ENCODE measurements at places on chromosomes 4 and X.

DNA sequence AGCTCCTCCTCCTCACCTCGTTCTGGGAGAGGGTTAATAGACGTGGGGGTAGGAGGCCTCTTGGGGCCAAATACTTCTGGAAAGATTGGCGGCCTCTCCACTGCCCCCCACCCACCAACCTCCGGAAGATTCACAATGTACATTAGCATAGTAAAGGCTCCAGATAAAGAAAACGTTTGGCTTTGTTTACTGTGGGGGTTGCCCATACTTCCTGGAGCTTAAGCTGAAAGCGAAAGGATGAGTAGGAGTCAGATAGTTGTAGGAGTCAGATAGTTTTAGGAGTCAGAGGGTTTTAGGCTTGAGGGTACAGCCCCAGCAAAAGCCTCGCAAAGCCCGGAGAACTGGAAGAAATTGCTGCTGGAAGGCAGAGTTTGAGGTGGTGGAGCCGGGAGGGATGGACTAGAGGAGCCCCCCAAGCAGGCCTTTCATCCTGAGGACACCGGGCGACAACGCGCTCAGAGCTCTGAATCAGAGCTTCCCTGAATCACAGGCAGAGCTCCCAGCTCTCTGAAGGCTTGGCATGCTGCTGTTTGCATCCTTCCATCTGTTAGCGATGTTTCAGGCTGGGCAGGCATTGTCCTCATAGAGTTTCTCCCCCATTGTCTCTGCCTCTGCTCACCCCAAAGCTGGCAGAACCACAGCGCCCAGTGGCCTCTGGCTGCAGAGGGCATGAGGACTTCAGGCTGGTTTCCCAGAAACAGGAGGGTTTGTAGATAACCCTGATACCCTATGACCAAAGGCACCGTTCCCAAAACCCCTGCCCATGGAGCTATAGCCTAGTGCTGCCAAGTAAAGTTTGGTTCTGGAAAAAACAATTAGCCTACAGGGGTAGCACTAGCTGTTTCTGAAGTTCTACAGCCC is 280.7 kb downstream of the BCOR start:
- DNase-seq: no peak

- DNase-seq: no peak
These were observed 176.0 kb downstream of the ARHGAP24 start for GRCh38 chr4:85650908-85651307.

DNA sequence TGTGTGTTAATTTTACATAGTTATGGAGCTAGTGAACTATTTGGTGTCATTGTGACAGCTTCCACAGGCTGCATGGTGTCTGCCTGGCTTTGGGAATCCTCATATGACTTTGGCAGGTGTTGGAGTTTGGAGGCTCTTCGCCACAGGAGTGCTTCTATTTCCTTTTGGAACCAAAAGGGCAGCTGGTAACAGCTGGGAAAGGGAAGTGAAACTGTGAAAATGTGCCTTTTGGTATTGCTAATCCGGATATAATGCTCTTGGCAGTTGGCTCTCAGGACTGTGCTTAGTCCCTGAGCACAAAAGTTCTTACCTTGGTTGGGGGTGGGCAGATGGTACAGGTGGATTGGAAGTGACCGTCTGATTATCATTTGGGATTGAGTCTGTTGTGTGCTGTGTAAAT is 18.1 kb downstream of the OFD1 start:
- DNase-seq: no peak

DNA sequence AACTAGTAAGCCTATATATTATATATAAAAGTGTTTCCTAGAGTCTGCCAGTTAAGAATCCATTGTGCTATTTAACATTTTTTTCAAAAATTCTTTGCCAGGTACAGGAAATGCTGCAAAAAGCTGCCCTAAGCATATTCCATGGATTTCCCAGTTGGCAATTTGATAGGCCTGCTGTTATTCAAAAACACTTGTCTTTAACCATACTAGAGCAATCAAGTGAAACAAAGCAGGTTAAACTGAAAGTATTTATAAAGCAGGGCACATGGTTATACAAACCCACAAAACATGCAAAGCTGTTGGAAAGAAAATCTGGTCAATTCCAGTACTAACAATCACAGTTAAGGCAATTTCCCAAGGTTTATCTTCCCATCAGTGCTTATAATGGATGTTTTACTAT is 159.9 kb downstream of the UNC5C start:
- DNase-seq: no peak

DNA sequence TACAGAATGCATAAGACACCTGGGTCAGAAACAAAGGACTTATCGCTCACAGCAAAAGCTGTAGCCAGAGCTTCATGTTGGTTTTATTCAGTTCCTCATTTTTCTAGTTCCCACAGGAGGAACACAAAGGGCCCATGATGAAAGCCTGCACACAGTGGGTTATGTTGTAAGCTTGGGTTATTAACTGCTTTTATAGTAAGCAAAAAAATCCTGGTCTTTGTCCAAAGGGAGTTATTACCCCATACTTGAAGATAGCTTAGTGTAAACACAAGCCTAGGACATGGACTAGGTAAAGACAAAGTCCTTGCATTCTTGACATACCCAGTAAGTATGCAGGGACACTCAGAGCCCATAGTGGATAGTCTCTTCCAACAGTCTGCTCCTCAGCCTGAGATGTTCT is 11.7 kb downstream of the BBS12 start:
- no peak for DNase-seq

DNA sequence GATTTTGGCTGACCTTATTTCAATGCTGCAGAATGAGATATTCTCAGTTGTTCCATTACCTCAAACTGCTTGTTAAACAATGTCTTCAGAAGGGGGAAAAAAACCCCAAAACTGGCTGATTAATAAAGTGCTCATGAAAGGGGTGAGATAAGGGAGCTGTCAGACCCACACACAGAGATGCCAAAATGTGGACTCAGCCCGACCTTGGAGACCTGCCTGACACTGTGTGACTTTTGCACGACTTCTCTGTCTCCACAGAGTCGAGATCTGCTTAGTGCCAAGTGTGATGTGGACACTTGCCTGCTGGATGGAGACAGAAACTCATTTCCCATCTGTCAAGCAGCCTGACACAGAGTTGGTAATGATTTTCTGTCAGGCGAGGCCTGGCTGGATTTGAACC is 31.5 kb downstream of the REELD1 start:
- no peak for DNase-seq

GRCh38 chr4:160142579-160142978 is 1039.7 kb downstream of the RAPGEF2 start:
- no peak for DNase-seq

GRCh38 chr4:145034727-145035211 is 63.2 kb downstream of the ANAPC10 start:
- no peak for DNase-seq

GRCh38 chrX:65578346-65578745 is 43.8 kb upstream of the LAS1L start:
- no peak for DNase-seq

DNA sequence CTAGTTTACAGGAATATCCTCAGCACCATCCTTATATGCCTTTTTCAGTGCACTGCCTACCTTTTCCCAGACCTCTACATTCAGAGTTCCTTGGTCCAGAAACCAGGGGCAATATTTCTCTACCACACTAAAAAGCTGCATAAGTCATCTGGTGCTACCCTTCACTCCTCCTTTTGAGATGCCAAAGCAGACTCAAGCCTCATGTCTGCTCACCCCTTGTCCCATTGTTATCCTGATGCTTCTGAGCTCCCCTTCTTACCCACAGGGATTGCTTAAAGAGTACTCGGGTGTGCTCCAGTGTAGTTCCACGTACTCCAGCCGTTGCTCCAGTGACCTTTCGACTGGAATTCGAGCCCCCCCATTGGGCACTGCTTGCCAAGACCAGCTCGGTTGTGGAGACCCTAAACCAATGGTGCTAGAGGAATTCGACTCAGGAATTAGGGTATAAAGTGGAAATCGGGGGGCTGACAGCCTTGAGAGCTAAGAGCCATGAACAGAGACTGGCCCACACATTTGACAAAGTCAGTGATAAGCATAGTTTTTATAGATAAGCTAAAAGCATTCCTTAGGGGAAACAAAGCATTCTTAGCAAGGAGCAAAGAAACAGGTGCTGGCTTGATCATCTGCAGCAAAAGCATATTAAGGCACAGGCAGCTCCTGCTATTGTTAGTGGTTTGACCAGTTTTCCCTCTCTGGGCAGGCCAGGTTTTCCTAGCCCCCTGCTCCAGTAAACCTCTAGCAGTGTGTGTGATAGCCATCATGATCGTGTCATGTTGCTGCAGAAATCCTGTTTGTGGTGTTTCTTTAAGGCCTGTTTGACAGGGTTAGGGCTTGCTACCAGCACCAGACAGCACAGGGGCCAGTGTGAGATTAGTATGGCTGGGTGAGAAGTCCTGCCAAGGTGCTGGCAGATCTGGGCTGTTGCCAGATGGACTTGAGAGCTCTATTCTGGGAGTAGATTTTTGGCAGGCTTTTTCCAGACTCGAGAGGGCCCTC is 57.5 kb upstream of the WDR1 start:
- DNase-seq: no peak

- no peak for DNase-seq
These were observed 9.6 kb upstream of the IL13RA1 start for GRCh38 chrX:118717678-118718391.

GRCh38 chr4:151797131-151797530 is 36.3 kb upstream of the GATB start:
- DNase-seq: no peak

- no peak for DNase-seq
These were observed 26.4 kb downstream of the ANAPC10 start for GRCh38 chr4:145071560-145071959.

GRCh38 chr4:128570387-128570975 is 239.0 kb upstream of the JADE1 start:
- DNase-seq: no peak

DNA sequence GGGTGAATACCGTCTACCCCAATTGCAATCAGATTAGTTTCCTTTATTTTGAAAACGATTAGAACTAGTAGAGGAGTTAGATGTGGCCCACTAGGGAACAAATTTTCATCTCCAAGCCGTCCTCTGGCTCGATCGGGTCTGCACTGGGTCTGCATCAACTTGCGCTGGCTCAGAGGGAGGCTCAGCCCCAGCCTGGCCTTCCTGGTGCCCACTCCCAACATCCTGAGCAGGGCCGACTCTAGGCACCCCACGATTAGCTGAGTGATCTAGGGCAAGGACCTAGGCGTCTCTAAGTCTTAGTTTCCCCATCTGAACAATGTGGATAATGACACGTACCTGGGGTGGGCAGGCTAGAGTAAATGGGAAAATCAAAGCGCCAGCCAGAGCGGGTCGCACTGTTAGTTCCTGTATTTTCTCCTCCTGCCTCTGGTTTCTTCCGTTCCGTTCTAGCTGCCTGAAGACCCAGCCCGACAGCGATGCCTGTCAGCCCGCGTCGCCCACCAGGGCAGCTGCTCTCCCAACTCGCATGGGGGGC is 7.7 kb upstream of the HAND2 start:
- DNase-seq: no peak

DNA sequence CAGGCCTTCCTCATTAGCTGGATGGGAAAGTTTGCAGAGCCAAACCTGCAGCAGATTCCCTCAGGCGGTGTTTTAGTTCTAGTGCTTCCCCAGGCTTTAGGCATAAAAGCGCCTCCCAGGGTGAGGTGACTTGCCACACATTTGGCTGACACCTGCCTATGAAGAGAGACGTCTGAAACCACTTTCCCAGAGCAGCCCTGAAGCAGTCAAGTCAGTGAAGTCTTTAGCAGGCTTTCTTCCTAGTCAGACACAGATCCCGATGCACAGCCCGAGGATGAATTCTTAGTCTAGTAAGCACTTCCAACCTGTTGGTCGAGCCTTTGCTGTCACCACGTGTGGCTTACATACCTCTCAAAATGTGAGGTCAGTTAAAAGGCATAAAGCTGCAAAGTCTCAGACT is 484.1 kb downstream of the SMARCA1 start:
- DNase-seq: no peak

GRCh38 chrX:129540722-129541184 is 694 bp downstream of the OCRL start:
- no peak for DNase-seq

DNA sequence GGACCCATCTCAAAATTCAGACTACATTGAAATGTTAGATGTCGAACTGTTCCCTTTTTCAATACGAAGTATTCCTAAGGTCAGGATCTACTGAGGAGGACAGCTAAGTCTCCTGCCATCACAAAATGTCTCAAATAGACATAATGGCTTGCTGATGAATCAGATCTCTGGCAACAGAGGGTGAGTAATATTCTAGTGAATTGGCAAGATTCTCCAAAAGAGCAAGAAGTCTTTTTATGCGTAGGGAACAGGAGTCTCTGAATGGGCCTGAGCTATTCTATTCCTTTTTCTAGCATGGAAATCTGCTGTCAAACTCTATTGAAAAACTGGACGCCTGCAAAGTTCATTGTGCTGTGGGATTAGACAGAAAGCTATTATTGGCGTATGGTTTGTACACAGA is 145.4 kb downstream of the FNIP2 start:
- DNase-seq: no peak

DNA sequence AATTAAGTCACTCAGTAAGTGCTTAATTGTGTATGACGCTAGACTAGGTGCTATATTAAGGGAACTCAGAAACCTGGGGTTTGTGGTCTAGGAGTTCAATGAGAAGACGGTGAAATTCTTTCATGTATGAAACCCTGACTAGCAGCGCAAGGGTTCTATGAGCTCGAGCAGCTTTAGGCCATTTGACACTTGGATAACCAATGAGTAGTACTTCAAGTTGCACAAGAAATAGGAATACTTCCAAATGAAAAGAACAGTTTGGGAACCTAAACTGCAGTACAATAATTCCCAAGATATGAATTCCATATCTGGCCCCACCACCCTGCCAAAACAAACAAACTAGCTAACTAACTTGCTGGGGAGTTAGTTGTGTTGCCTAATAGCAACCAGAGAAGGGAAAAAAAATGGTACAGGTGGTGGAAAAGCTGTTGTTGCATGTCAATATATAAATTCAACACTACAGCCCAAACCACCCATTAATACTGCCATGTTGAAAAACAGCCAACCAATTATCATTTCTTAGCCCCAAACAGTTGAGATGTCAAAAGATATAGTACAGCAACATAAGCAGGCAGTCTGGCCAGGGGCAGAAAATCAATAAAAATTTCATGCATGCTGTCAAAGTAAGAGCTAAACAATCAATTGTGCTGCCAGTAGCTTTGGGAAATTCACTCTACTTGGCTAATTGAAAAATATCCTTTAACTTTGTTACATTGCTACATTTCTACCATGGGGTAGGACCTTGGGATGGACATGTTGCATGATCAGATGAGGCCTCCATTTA is 54.6 kb upstream of the MCF2 start:
- DNase-seq: no peak

DNA sequence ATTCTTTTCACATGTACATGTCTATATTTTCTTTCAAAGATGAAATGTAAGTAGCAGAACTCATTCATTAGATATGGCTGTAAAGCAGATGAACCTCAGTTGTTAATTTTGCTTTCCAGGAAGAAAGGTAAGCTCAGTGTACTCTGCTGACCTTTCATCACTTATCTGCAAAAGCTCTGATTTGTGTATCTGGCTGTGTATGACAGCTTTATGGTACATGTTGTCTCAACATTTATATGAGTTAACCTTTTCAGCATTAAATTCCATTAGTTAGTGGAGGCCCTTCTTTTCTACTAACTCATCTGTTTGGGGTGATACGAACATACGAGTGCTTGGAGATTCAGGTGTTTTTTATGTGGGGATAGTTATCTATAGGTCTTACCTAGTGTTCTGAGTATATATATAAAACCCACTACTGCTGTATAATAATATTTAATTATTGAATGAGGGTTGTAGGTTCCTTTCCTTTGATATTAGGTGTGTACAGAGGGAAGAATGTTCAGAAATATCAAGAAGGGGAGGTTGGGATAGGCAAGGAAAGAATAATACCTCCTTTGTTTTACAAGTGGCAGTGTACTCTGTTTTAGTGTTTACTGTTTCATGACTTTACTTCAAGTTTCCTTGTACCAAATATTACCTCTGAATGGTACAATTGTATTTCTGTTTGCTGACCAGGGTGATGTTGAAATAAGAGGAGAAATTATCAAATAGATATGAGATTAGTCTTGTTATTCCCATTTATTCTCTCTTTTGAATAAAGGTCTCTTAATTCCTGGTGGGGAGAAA is 395.5 kb downstream of the ARHGAP24 start:
- DNase-seq: no peak

Data from stimulated activated CD4-positive, alpha-beta T cell treated with anti-CD3 and anti-CD28 coated beads, TNF-alpha, amount 100 ng/mL, for 48 hours (primary cell).